ENCODE measurements at places on chromosomes 11 and 22. TPM values are rescaled to one million over a fixed set of nuclear protein-coding genes. Genes with fewer than 3 reads are reported as not detected.

Gene CFAP300
- 9.4 TPM for total RNA-seq

Gene OR51I1
- total RNA-seq: not detected

Gene RASSF10
- total RNA-seq: 0.19 TPM

Gene TRIM48
- total RNA-seq: not detected

Gene DEUP1
- not detected for total RNA-seq

Gene CREB3L1
- 11.0 TPM for total RNA-seq

Gene OR52A1
- total RNA-seq: not detected

Gene RAG2
- total RNA-seq: not detected

Gene BTG4
- total RNA-seq: not detected

Gene PAMR1
- 185 TPM for total RNA-seq

Gene SMC1B
- not detected for total RNA-seq

Gene DUSP8
- total RNA-seq: 0.28 TPM

Gene UBQLNL
- not detected for total RNA-seq

Gene PTPRCAP
- total RNA-seq: 0.19 TPM

Gene MN1
- 3.1 TPM for total RNA-seq

Gene MAPK8IP2
- under 0.01 TPM for total RNA-seq

Gene OR8D4
- total RNA-seq: not detected

Gene NCR3LG1
- total RNA-seq: 3.1 TPM

Gene GTSE1
- total RNA-seq: 11.3 TPM

Gene UEVLD
- 28.4 TPM for total RNA-seq

Gene EHF
- total RNA-seq: 0.28 TPM

Gene ENTHD1
- under 0.01 TPM for total RNA-seq

Gene CSRP3
- total RNA-seq: not detected

Gene MYEOV
- total RNA-seq: 4.8 TPM

Gene SCARF2
- total RNA-seq: 21.5 TPM

Gene DYNC2H1
- 21.3 TPM for total RNA-seq

Gene OTUB1
- 47.6 TPM for total RNA-seq

Gene KCNQ1
- not detected for total RNA-seq

Gene TENM4
- total RNA-seq: 16.6 TPM

Gene VPREB1
- total RNA-seq: not detected

Gene PIM3
- 29.0 TPM for total RNA-seq

Gene ELF5
- total RNA-seq: not detected

Gene SLC22A24
- total RNA-seq: not detected

Gene ABCC8
- not detected for total RNA-seq

Gene OR51B5
- 0.28 TPM for total RNA-seq

Gene MYOD1
- total RNA-seq: not detected

Gene SOX6
- 0.28 TPM for total RNA-seq

Gene KLHDC7B
- total RNA-seq: under 0.01 TPM

Gene SLC6A5
- not detected for total RNA-seq

Gene SIK3
- 13.2 TPM for total RNA-seq

Gene SMCO4
- total RNA-seq: 10.4 TPM

Gene SAA2
- total RNA-seq: 1.5 TPM

Gene SCGB1A1
- not detected for total RNA-seq

Gene ZNF408
- 9.0 TPM for total RNA-seq

Gene DEFB131B
- total RNA-seq: not detected

Gene OR10A3
- not detected for total RNA-seq

Gene TREH
- not detected for total RNA-seq

Gene PTPN5
- 0.19 TPM for total RNA-seq

Gene CD3G
- not detected for total RNA-seq

Gene GAB4
- total RNA-seq: not detected

Gene DRICH1
- not detected for total RNA-seq

Gene GP1BB
- 0.77 TPM for total RNA-seq

Gene HSCB
- total RNA-seq: 13.8 TPM

Gene MMP8
- total RNA-seq: not detected

Gene CCDC116
- total RNA-seq: 0.19 TPM

Gene LRRN4CL
- total RNA-seq: 9.6 TPM

Gene PGM2L1
- 9.3 TPM for total RNA-seq

Gene GRIA4
- not detected for total RNA-seq

Gene CLDN5
- 2.8 TPM for total RNA-seq
